SK-N-SH treated with all-trans-retinoic acid at 6 μM for 48 hours (cell line): ENCODE measurements at places on chromosomes 1 and 21.

DNA sequence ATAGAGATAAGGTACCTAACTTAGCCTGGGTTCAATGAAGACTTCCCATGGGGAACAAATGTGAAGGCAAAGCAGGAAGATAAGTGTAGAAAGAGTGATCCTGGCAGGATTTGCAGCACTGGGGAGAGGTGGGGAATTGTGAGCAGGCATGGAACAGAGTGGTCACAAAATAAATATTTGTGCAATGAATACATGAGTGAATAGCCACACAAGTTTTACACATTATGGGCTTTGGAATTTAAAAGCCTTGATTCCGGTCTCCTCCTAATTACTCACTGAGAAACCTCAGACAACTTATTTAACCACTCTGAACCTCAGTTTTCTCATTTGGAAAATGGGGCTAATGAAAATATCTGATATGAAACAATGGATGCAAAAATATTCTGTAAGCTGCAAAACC is 148.3 kb downstream of the ELAVL4 start:
- ATAC-seq: no peak

DNA sequence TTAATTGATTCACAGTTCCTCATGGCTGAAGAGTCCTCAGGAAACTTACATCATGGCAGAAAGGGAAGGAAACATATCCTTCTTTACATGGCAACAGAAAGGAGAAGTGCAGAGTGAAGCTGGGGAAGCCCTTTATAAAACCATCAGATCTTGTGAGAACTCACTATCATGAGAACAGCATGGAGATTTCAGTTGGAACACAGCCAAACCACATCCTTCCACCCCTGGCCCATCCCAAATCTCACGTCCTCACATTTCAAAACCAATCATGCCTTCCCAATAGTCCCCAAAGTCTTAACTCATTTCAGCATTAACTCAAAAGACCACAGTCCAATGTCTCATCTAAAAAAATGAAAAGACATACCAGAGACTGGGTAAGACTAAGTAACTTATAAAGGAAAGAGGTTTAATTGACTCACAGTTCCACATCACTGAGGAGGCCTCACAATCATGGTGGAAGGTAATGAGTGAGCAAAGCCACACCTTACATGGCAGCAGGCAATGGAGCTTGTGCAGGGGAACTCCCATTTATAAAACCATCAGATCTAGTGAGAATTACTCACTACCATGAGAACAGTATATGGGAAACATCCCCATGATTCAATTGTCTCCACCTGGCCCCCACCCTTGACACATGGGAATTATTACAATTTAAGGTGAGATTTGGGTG is 105.2 kb downstream of the MRPL39 start:
- no peak for ATAC-seq

GRCh38 chr1:33132549-33132948 is 49.3 kb downstream of the TRIM62 start:
- no peak for ATAC-seq

- no peak for ATAC-seq
Measured at GRCh38 chr21:30443226-30443625, 3.2 kb downstream of the KRTAP15-1 start.

GRCh38 chr21:42666023-42666747 is 12.8 kb downstream of the PDE9A start:
- no peak for ATAC-seq

GRCh38 chr1:61056573-61057439 is 25.6 kb upstream of the NFIA start:
- peak; percentile 70 for ATAC-seq

- ATAC-seq: peak; percentile 55
Measured at GRCh38 chr1:228781161-228781808, 46.0 kb downstream of the RHOU start.

GRCh38 chr1:247962911-247963588 is 2.0 kb upstream of the OR2AK2 start:
- ATAC-seq: no peak

GRCh38 chr1:187509091-187509490 is 680.3 kb downstream of the PLA2G4A start:
- ATAC-seq: no peak

DNA sequence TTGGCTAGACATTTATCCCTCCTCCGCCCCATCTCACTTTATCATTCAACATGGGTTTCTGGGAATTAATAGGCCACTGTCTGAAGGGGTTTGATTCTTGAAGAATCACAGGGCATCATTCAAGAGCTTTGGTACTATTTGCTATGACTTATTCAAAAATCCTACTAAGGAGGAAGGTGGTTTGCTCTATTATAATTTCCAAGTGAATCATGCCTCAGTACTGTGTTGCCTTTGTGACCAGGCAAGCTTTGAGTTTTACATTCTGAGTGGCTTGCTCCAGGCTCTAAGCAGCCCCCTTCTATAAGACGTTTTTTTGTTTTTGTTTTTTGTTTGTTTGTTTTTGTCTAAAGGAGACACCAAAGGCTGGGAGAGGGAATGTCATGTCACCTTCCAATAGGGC is 2.6 kb downstream of the C1orf21 start:
- no peak for ATAC-seq

DNA sequence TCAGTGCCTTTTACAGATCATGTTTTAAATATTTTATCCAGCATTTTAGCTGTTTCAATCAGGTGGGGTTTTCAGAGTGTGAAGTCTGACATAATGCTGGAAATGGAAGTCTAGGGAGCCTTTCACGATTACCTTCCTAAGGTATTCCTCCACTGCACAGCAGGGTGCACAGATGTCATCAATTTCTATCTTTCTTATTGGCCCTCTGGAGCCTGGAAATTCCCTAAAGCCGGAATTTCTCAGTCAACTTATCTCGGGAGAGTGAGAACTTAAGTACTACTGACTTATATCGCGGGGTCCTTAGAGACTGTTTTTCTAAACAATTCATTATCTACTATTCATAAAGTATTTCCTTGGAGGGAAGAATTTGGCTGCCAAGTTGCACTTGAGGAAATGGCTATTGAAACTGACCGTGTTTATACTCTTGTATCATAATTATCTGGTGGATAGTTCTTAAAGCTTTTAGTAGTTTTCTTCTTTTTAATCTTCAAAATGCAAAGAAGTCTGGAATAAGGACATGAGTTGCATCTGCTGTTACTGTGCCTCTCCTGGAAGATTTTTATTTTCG is 311.8 kb upstream of the B3GALT2 start:
- peak; percentile 74 for ATAC-seq

GRCh38 chr21:45719177-45719802 is 75.8 kb downstream of the PCBP3 start:
- no peak for ATAC-seq

- no peak for ATAC-seq
Measured at GRCh38 chr1:27563341-27563590, 40.7 kb downstream of the AHDC1 start.

DNA sequence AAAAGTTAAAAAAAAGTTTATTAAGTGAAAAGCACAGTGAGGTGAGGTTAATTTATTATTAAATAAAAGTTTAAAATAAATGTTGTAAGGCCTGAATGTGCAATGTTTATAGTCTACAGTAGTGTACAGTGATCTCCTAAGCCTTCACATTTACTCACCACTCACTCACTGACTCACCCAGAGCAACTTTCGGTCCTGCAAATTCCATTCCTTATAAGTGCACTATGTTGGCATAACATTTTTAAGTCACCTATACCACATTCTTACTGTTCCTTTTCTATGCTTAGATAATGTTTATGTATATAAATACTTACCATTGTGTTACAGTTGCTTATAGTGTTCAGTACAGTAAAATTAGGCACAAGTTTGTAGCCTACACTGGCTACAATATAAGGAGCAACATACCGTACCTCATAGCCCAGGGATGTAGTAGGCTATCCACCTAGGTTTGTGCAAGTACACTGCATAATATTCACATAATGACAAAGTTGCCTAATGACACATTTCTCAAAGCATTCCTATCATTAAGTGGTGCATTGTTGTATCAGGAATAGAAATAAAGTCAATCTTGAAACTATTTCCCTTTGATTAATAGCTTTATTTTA is 426.5 kb upstream of the BRINP3 start:
- peak; percentile 84 for ATAC-seq

- no peak for ATAC-seq
Measured at GRCh38 chr21:46413365-46413696, 45.4 kb upstream of the DIP2A start.

GRCh38 chr1:54047384-54048305 is 5.4 kb downstream of the TMEM59 start:
- ATAC-seq: no peak

- ATAC-seq: no peak
Measured at GRCh38 chr1:30704765-30705509, 18.4 kb downstream of the MATN1 start.

- ATAC-seq: peak; percentile 51
Measured at GRCh38 chr1:35449334-35450008, 107.7 kb downstream of the KIAA0319L start.

DNA sequence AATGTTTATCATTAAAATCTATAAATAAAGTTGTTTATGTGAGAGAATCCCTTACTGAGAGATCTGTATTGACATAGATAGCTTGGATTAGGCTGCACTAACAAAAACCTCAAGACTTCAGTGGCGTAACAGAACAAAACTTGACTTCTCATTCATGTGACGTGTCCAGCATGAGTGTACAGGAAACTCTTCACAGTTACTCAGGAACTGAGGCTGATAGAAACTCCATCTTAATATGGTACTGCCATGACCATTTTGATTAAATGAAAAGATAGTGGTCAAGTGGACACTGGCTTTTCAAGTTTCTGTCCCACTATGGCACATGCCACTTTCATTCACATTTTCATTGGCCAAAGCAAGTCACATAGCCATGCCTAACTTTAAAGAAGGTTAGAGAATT is 3.7 kb downstream of the ST3GAL3 start:
- ATAC-seq: 0 out of 3 replicates have a peak, but pooled peaks have one; percentile 0

DNA sequence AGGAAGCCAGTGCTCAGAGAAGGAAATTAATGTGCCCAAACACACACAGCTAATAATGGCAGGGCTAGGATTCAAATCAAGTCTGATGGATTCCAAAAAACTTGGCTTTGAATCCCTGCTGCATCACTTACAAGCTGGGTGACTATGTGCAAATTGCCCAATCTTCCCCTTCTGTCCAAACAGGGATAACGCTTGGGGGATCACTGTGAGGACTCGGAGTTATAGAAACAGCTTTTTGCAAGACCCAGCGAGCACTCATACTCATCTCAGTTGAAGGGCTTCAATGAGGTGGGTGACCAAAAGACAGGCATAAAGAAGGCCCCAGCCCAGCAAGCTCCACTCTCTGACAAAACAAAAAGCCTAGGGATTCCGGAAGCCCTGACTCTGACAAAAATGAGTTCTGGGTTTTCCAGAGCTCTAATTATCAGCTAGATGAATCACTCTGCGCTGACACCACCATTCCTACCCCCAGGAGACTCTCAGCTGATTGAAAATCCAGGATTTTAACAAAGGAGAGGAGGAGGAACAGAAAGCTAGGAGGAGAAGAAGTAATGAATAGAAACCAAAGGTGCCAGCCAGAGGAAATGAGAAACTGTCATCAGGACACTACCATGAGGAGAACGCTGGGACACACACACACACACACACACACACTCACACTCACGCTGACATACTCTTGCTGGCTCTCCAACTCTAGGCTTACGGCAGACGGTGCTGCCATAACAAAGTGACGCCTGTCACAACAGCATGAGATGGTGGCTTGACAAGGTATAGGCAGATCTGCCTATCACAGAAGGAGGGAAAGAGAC is 1.6 kb upstream of the STK40 start:
- no peak for ATAC-seq

DNA sequence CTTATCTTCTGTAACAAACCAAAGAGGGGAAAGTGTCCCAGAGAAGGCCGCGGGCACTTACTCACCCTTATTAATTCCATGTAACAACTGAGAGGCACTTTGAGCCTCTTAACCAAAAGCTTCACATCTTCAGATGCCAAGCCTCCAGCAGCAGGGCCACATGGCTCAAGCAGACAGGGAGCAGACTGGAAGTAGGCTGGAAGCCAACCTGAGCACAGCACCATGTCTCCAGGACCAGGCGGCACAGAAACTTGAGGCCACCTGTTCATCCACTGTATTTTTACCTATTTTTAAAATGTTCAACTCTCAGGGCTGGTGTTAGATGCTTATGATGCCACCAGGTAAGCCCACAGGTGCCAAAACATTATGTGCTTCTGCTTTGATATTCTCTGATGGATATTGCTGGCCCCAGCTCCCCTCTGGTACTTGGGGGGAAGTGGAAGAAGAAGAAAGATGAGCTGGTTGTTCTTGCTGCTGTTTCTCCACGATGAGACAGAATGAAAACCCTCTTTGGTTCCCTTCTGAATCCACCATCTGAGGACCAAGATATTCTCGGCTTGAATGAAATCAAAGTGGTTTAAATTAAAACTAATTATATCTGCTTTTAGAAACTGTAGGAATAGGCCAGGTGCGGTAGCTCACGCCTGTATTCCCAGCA is 30.6 kb upstream of the SDE2 start:
- no peak for ATAC-seq

- no peak; the same call in 2 of the 3 replicates for ATAC-seq
Measured at GRCh38 chr1:23422941-23423340, 1.6 kb downstream of the TCEA3 start.
